ENCODE measurements at places on chromosomes 3 and 15. TPM values are rescaled to one million over a fixed set of nuclear protein-coding genes. Genes with fewer than 3 reads are reported as not detected.

Gene ACP3
- not detected for total RNA-seq

Gene FGF12
- 0.76 TPM for total RNA-seq

DNA sequence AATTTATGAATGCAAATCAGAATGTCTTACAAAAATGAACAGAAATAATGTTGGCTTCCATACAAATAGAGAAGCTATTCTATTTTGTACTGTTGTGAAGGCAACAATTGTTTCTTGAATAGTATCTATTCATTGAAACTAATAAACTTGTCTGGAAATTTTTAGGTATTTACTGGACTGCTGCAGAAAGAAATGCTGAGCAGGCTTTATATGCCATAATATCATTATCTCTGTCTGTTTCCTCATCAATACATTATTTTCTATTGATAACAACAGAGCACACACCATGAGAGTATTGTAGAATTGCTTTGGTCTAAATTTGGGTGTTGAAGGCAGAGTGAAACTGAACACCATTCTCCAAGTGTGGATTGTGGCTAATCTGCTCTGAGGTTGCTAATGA is 216.5 kb upstream of the CGNL1 start:
- H3K4me3 ChIP-seq: no peak overlapping the region
- peaks cover 34% of the 10 kb centered on the region for H3K4me1 ChIP-seq
- no peak for DNase-seq

- no peaks in the 10 kb centered on the region for H3K27me3 ChIP-seq
- H3K36me3 ChIP-seq: no peaks in the 10 kb centered on the region
- DNase-seq: no peak
- H3K27ac ChIP-seq: no peak overlapping the region
Observed at GRCh38 chr15:47516558-47516957, 200.7 kb upstream of the SEMA6D start.

DNA sequence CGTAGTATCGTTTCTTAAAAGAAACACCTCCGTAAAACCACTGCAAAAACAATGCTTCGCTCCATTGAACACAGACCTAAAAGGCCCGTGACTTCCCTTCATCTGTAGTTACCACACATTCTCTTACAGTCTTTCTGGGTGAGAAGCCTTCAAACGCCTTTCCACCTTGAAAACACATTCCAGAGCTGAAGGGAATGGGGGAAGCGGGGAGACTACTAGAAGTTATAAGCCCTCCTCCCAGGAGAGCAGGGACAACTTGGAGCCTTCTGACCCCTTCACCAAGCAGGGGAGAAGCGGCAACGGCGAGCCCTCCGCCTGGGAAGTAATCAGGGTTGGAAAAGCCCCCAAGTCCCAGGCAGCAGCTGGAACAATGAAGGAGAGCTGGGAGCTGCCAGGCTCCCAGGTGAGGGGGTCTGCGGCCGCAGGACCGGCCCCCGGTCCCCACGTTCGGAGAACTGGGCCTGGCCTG is 461 bp downstream of the SECISBP2L start:
- H3K4me3 ChIP-seq: peak overlapping the region; percentile 95
- DNase-seq: no peak
- peaks cover 17% of the 10 kb centered on the region for H3K4me1 ChIP-seq
- H3K27me3 ChIP-seq: no peaks in the 10 kb centered on the region

- no peak for DNase-seq
- H3K27ac ChIP-seq: no peak overlapping the region
- H3K36me3 ChIP-seq: no peaks in the 10 kb centered on the region
Observed at GRCh38 chr15:76483018-76483417, 146.4 kb downstream of the ISL2 start.

GRCh38 chr3:53989451-53989850 is 97.8 kb upstream of the SELENOK start:
- no peaks in the 10 kb centered on the region for H3K4me1 ChIP-seq
- DNase-seq: no peak
- H3K27ac ChIP-seq: no peak overlapping the region
- H3K27me3 ChIP-seq: no peaks in the 10 kb centered on the region
- no peak overlapping the region for H3K4me3 ChIP-seq

DNA sequence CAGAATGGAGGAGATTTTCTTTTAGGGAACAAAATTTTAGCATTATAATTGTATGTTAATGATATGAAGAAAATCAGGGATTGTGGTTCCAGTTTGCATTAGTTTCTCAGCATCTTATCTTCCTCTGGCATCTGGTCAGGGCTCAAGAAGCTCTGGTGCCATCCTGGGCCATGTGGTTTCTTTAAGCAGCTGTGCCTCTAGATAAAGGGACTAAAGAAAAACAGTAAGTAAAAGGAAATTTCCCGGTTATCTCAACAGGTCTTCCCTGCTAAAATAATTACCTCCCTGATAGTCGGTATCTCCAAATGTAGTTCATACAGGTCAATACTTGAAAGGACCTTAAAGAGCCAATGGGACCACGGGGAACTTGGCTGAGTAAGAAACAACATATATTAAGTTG is 375.1 kb upstream of the RBMS3 start:
- H3K4me3 ChIP-seq: no peak overlapping the region
- no peaks in the 10 kb centered on the region for H3K4me1 ChIP-seq
- H3K27me3 ChIP-seq: no peaks in the 10 kb centered on the region
- no peak for DNase-seq

- no peaks in the 10 kb centered on the region for H3K4me1 ChIP-seq
- H3K27me3 ChIP-seq: peaks cover 1% of the 10 kb centered on the region
- peak; percentile 64 for DNase-seq
- H3K27ac ChIP-seq: no peak overlapping the region
Observed at GRCh38 chr15:73677146-73677607, 7.0 kb upstream of the CD276 start.

DNA sequence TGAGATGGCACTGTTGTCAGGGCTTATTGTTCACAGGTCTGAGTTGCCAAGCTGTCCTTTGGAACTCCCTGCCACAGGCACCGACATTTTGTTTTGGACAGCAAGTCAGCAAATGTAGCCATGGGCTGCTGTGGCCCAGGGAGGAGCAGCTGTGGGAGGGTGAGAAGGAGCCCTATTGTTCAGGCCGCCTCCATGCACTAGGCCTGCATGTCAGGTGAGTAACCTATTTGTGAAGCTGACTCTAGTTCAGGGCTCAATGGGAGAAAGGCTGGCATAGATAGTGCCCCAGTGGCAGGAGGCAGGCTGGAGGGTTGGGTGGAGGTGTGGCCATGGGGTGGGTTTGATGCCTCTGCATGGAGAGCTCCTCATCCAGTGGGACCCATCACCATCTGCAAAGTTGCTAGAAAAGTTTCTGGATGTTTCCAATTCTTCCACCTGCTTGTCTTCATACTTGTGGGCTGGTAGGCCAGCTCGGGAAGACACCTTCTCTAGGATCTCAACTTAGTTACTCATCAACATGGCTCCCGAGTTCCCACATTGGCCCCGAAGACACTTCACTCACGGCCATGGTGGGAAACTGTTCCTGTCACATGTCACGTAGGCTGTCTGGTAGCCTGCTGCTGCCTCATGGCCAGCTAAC is 19.5 kb downstream of the AMOTL2 start:
- no peak for DNase-seq
- peaks cover 93% of the 10 kb centered on the region for H3K4me1 ChIP-seq
- peaks cover 4% of the 10 kb centered on the region for H3K36me3 ChIP-seq
- no peak overlapping the region for H3K4me3 ChIP-seq
- peak overlapping the region; percentile 65 for H3K27ac ChIP-seq
- no peaks in the 10 kb centered on the region for H3K27me3 ChIP-seq

- no peaks in the 10 kb centered on the region for H3K27me3 ChIP-seq
- H3K27ac ChIP-seq: no peak overlapping the region
- no peak overlapping the region for H3K4me3 ChIP-seq
- no peak for DNase-seq
Observed at GRCh38 chr3:23041918-23042696, 161.0 kb upstream of the UBE2E2 start.

DNA sequence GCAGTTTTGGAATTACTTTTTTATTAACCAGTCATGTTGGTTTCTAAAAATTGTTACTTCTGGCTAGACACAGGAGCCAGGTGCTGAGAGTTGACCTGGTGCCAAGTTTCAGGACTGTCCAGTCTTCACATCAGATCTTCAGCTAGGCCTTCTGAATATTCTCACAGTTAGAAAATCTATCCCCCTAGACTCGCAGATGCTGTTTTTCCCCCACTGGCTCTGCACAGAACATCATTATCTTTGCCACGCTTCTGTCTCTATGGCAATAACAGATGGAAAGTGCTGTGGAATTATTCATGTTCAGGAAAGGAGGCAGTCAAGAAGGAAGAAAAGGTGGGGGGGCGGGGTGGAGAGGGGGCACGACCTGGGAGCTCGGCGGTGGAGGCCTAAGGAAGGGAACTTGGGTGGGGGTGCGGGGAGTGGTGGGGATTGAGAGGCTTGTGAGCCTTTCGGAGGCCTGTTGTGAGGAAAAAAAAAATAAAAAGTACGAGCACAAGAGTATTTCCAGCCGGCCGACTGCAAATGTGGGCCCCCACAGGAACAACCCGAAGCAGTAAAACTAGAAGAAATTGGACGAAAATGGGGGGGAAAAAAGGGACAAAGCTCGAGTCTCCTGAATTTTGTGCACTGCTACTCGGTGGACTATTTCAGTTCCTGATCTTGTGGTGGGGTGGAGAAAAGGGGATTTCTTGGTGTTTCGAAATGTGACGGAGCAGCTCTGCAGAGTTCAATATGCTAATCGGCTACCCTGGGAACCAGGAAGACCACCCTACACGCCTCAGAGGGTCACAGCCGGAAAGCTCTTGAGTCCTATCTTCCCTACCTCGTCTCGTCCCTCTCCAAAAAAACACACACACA is 1.5 kb upstream of the SKIL start:
- H3K27me3 ChIP-seq: no peaks in the 10 kb centered on the region
- peak; percentile 42 for DNase-seq
- peak overlapping the region; percentile 93 for H3K27ac ChIP-seq
- no peaks in the 10 kb centered on the region for H3K36me3 ChIP-seq
